Type B pancreatic cell (in vitro differentiated cells): ENCODE measurements at places on chromosomes 13 and 19. TPM values are rescaled to one million over a fixed set of nuclear protein-coding genes. Genes with fewer than 3 reads are reported as not detected.
A peak's percentile ranks its signal among the peaks of the same experiment; 100 is the strongest.

DNA sequence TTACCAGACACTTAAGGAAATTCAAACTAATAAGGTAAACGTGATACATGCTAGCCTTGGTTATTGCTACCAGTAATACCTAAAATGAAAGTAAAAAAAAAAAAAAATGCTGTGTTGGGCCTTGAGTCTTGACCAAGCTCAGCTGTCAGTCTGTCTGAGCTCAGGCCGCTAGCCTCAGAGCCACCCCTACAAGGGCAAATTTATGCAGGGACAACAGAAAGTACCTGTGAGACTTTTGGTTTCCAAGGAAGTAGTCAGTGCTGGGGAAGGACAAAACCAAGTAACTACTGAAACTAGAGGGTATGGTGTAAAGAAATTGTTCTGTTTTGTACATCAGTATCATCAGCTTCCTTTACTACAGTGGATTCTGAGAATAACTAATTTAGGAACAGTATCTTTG, 134.3 kb upstream of the SLITRK5 start:
- no peak for DNase-seq

DNA sequence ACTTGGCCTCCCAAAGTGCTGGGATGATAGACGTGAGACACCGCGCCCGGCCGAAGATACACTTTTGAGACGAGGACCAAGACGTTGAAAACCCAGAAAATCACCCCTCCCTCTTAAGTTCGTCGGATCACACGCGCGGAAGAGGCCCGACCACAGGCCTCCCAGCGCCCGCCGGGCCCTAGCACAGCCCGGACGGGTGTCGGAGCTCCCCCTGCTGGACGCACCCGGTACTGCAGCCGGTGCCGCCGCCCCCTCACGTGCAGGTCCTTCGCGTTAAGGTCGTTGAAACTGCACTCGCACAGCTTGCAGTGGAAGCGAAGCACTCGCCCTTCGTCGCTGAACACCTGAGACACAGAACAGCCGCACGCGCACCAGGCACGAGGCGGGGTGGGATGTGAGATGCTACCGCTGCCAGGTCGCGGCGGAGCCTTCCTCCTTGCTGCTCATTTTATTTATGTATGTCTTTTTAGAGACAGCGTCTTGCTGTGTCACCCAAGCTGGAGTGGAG, 35.7 kb upstream of the MATK start:
- peak; percentile 83 for DNase-seq

- no peak for DNase-seq
Observed at GRCh38 chr13:28719227-28720055, 671 bp upstream of the SLC46A3 start.

Gene ERVV-1
- 0.17 and 0.50 TPM in 2 replicates for total RNA-seq

Gene LHFPL6
- 21.9 and 31.7 TPM in 2 replicates for total RNA-seq

Gene VSTM1
- total RNA-seq = not detected in 2 replicates

Gene OVOL3
- total RNA-seq = not detected in 2 replicates
